Hepatocyte (in vitro differentiated cells): ENCODE measurements at places on chromosomes 12 and 14. TPM values are rescaled to one million over a fixed set of nuclear protein-coding genes. Genes with fewer than 3 reads are reported as not detected.

- no peak for DNase-seq
These were observed 22.1 kb downstream of the MTHFD1 start for GRCh38 chr14:64410084-64410774.

GRCh38 chr14:37550511-37550910 is 44.5 kb downstream of the FOXA1 start:
- no peak for DNase-seq

DNA sequence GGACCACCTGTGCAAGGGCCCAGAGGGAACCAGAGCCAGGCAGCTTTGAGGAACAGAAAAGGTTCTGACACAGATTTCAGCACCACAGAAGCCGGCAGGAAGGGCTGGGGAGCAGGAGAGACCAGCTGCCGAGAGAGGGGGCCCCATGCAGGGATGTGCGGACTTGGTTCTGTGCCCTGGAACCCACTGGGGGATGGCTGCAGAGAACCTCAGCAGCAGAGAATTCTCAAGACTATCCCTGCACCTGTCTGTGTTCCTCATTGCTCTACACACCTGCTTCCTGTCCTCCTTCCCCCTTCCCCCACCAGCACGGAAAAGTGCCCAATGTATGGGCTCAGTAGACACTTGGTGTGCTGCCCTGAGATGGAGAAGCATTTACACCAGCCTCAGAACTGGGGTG is 3.2 kb downstream of the SERPINA9 start:
- DNase-seq: no peak

GRCh38 chr12:105402366-105402765 is 71.9 kb downstream of the C12orf75 start:
- no peak for DNase-seq

GRCh38 chr12:14317362-14318146 is 47.9 kb upstream of the ATF7IP start:
- no peak for DNase-seq

- DNase-seq: no peak
These were observed 202.6 kb upstream of the FOXN3 start for GRCh38 chr14:89619596-89619995.

- no peak for DNase-seq
These were observed 287.4 kb upstream of the ALG10 start for GRCh38 chr12:33734871-33735270.

DNA sequence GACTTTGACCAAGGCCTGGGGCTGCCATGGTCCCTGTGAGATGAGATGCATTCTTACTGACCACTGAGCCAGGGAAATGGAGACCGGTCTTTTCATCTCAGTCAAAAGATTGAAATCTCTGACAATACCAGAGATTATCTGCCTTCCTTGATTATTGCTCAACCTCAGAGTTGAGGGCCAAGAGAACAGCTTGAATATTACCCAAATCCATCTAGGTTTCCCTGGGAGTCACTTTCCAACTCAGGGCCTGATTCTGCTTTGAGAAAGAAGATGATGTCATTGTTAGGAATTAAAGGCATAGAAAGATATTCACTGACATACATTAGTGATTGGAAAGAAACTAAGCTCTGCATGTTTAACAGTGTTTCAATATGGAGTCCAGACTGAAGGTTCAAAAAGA is 515.9 kb upstream of the TBX3 start:
- DNase-seq: no peak

DNA sequence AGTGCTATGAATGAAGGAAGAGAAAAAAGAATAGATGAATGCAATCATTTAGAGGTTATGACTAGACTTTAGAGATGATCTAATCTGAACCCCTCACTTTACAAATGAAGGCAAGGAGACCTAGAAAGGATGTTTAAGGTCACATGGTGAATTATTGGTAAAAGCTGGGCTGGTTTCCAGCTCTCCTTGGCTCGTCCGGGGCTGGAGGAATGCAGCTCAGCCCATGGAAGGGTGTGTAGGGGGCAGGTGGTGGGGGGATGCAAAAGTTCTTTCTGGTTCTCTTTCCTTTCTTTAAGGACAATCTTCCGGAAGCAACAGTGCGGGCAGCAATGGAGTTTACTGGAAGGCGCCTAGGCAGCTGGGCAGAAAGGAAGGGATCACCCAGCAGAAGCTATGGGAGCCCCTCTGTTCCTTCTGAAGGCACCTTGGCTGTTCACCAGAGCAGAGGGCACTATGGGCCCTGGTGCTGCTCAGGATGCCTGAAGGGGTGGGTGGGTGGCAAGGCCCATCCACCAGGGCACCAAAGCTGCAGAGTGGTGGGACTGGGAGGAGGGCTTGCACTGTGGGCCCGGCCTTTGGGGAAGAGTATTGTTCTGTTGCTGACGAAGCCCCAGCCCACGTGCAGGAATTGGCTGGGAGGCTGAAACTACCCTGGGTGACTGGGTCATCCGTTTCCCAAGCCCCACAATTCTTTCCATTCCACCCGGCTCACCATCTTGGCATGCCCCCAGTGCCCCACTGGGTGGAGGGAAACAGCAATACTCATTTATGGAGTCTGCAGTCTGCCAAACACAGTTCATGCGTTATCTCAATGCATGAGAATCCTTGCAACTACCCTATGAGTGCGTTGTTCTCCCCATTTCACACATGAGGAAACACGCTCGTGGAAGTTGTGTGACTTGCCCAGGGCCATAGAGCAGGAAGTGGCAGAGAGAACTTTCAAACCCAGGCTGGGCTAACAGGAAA is 78.2 kb downstream of the IRF2BPL start:
- DNase-seq: no peak

DNA sequence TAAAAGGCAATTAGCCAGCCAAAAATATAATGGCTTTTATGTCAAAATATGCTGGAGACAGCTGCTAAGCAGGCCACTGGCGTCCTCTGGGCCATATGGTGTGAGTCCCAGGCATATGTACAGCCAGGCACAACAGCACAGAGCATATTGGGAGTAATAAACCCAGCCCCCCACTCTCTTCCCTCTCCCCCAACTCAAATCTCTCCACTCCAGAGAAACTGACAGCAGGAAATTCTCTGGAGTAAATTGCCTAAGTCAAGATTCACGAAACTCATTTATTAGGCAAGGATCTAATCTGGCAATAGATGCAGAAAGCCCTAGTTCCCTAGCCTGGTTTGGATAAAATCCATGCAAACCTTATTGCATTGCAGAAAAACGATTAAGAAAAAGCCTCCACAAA is 147.9 kb upstream of the SEL1L start:
- DNase-seq: no peak

- DNase-seq: no peak
These were observed 238.9 kb upstream of the BTG1 start for GRCh38 chr12:92384571-92384970.

GRCh38 chr14:68384881-68385280 is 408.0 kb downstream of the ZFP36L1 start:
- no peak for DNase-seq

DNA sequence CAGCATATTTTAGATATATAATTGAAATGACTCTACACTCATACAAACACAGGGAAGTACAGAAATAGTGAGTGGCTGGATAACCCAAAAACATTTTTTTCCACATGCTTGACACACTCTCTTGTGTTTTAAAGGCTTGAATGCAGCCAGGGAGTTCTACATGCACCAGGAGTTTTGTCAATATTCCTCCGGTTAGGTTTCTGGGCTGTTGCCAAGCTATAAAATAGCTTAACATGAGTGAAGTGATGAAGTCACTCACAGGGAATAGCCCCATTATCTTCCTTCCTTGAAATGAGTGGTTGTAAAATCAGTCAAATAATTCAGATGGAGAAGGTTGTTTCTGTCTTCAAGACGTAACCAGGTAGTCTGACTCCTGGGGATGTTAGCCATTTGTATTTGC is 582.7 kb downstream of the SLC6A15 start:
- DNase-seq: peak; percentile 16

GRCh38 chr12:108773798-108774788 is 42.8 kb upstream of the CORO1C start:
- peak; percentile 31 for DNase-seq

GRCh38 chr12:65779091-65779642 is 45.1 kb upstream of the HMGA2 start:
- peak; percentile 13 for DNase-seq

GRCh38 chr14:79265366-79265946 is 945.8 kb downstream of the DIO2 start:
- DNase-seq: no peak

- peak; percentile 77 for DNase-seq
These were observed 877.0 kb upstream of the TMEM132C start for GRCh38 chr12:127389923-127390322.

Gene APOF
- 0.12 TPM in 1 of 2 replicates, not detected in the other for total RNA-seq

Gene LPAR5
- 0.60 and 1.0 TPM in 2 replicates for total RNA-seq

Gene DHRS2
- total RNA-seq: 10.4 and 13.2 TPM in 2 replicates

Gene CMA1
- not detected in 2 replicates for total RNA-seq

Gene MIP
- 0.08 TPM in 1 of 2 replicates, not detected in the other for total RNA-seq

Gene NEUROD4
- not detected in 2 replicates for total RNA-seq

Gene SLC5A8
- not detected in 2 replicates for total RNA-seq

Gene LARP4
- 42.0 and 48.7 TPM in 2 replicates for total RNA-seq
